ENCODE measurements at places on chromosomes 7 and 10.
A peak's percentile ranks its signal among the peaks of the same experiment; 100 is the strongest.

- DNase-seq: no peak
Measured at GRCh38 chr10:34495938-34496337, 319.2 kb downstream of the PARD3 start.

GRCh38 chr10:90998733-90999511, 78.0 kb upstream of the ANKRD1 start:
- no peak for DNase-seq

- DNase-seq: peak; percentile 49
Measured at GRCh38 chr7:21108182-21108581, 319.7 kb upstream of the SP4 start.

- DNase-seq: no peak
Measured at GRCh38 chr7:40865441-40866233, 730.8 kb downstream of the SUGCT start.

GRCh38 chr10:22714479-22715289, at the start of gene PIP4K2A:
Gene PIP4K2A, minus strand, starts transcription at chr10:22714578. Its CDS starts 252 bp downstream, at chr10:22714326.
- DNase-seq: peak; percentile 57

GRCh38 chr10:24463611-24464426, 254.9 kb downstream of the KIAA1217 start:
- DNase-seq: no peak

GRCh38 chr7:80439894-80440821, 71.7 kb downstream of the GNAT3 start:
- no peak for DNase-seq

DNA sequence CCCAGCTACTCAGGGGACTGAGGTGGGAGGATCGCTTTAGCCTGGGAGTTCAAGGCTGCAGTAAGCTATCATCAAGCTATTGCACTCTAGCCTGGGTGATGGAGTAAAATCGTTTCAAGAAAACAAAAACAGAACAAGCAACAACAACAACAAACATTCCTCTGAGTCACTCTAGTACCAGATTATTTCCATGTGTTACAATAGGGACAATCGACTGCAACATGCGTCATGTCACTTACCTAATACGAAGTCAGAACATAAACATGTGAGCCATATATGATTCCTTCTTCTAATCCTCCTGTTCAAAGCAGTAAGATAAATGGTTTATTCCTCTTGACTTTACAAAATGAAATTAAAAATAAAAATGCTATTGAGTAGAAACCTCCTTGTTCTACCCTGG, 57.3 kb downstream of the ZNF438 start:
- DNase-seq: no peak

DNA sequence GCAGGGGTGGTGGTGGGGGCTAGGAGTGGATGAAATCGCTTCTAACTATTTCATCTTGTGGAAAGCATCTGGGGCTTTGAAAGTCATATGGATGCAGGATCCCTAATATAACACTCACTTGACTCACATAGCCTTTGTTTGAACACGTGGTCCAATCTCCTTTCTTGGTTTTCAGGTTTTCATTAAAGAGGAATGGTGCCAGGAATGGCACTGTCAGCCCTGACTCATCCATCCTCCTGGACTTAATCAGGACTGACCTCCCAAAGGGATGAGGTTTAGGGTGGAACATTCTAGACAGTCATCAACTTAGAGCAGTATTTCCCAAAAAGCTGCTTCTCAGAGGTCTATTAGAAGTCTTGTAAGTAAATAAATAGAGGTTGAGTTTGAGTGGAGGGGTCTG, 162.0 kb upstream of the PLXNA4 start:
- no peak for DNase-seq

GRCh38 chr10:19889256-19889655, 73.0 kb downstream of the PLXDC2 start:
- no peak for DNase-seq

DNA sequence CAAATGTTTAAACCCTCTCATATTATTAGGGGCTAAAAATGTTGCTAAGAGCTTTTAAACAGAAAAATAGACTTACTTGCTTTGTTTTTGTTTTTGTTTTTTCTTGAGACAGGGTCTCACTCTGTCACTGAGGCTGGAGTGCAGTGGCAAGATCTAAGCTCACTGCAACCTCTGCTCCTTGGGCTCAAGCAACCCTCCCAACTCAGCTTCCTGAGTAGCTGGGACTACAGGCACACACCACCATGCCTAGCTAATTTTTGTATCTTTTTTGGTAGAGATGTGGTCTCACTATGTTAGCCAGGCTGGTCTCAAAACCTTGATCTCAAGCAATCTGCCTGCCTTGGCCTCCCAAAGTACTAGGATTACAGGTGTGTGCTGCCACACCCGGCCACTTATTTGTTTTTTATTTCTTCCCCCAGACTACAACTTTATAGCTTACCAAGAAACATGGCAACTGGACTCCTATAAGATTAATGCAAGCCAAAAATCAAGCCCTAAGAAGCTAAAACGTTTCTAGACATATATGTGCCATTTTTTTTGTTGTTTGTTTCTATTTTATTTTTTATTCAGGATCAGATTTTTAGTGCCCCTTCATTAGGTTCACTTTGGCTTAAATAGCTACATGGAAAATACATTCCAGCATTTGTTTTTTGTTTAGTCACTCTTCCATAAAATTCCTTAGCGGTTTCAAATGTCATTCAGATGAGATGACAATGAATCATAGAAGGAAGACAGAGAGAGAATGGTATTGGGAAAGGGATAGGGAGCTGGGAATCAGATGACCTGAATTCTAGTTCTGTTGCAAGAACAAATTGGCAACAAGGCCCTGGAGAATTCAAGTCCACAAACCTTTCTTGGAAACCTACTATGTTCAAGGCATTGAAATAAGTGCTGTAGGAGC, 163.4 kb upstream of the MKLN1 start:
- no peak for DNase-seq

GRCh38 chr10:97000487-97001182, 168.5 kb downstream of the LCOR start:
- DNase-seq: no peak

GRCh38 chr10:50407076-50407801, 155.9 kb upstream of the ASAH2 start:
- no peak for DNase-seq

DNA sequence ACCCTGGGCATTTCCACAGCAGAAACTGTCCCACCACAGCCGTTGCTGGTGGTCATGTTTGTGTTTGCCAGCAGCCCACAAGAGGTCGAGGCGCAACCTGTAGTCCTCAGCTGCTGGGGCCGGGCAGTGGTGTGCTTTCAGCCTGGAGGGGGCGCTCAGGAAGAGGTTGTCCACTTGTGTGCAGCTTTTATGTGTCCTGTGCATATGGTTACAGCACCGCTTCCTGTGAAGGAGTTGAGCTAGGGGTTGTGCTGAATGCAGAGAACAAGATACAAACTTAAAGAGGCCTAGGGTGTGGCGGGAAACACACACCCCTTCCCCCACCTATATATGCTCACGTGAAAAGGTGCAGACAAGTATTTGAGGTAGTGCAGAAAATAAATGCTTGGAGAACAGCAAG, 29.5 kb upstream of the PFKFB3 start:
- no peak for DNase-seq

DNA sequence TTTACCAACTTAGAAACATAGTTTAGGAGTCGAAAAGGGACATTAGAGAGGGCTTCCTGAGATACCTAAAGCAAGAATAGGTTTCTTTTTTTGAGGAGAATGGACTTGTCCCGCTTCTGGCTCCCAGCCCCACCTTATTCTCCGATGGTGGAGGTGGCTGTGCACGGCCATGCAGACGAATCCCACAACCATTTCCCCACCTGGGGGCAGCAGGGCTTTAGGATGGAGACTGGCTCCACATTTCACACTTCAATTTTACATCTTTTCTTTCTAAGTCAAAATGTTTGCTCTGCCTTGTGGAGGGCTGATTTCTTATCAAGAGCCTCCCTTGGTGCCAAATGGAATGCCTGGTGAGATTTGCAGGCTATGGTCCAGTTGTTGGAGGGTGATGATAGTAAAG, 118.5 kb downstream of the GLRX3 start:
- DNase-seq: no peak

- DNase-seq: peak; percentile 94
Measured at GRCh38 chr7:28068811-28069216, 111.8 kb downstream of the JAZF1 start.

DNA sequence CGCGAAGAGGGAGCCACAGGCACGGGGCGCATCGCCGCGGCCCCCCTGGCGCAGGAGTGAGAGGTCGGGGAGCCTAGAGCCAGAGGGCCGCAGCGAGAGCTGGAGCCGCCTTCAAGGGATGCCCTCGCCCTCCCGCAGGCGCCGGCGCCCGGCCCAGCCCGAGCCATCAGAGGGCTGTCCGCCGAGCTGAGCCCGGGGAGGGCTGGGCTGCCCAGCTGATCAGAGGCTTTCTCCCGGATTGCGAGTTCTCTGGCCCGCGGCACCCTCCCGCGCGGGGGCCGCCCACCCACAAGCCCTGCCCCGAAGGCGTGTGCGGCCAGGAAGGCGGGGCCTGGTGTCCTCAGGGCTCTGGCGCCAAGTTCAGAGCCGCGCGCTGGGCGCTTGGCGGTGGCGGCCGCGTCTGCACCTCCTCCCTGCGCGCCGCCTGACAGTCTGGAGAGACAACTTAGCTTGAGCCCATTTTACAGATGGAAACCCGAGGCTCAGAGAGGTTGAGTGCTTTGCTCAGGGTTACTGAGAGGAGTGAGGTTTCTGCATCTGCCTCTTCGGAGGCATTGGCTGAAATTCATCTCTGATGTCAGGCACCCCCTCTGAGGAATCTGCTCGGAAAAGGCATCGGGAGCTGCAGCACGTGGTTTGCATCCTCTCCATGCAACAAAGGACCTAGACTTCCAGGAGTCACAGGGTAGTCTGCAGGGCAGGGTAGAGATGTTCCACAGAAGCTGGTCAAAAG, 3.8 kb upstream of the ANTXRL start:
- no peak for DNase-seq
